ENCODE measurements at places on chromosomes 1 and 21. TPM values are rescaled to one million over a fixed set of nuclear protein-coding genes. Genes with fewer than 3 reads are reported as not detected.
A peak's percentile ranks its signal among the peaks of the same experiment; 100 is the strongest.

DNA sequence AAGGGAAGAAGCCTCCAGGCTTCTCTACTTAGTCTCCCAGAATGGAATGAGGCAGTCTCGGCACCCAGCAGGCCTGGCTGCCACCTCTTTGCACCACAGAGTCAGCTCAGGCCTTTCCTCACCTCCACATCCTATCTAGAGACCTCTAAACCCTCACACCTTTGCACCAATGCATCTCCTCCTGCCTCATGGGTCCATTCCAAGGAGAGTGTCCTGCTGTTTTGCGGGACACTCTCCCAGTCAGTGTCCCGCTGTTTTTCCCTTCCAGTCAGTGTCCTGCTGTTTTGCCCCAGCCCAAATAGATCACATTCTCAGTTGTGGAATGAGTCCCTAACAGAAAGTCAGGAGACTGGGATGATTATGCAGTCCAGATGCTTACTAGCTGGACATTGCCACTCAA lies 185.6 kb upstream of the CAMK1G start:
- no peak overlapping the region for H3K4me3 ChIP-seq
- DNase-seq: no peak
- H3K27ac ChIP-seq: no peak overlapping the region
- peaks cover 24% of the 10 kb centered on the region for H3K27me3 ChIP-seq
- no peaks in the 10 kb centered on the region for H3K36me3 ChIP-seq

The MACO1 gene
- 24.9 TPM for total RNA-seq

GRCh38 chr21:39818557-39818956 lies 48.7 kb upstream of the PCP4 start:
- H3K4me3 ChIP-seq: no peak overlapping the region
- no peak for DNase-seq
- H3K36me3 ChIP-seq: no peaks in the 10 kb centered on the region
- no peak overlapping the region for H3K27ac ChIP-seq
- H3K4me1 ChIP-seq: no peaks in the 10 kb centered on the region
- H3K27me3 ChIP-seq: no peaks in the 10 kb centered on the region

- no peak overlapping the region for H3K4me3 ChIP-seq
- peaks cover 77% of the 10 kb centered on the region for H3K27me3 ChIP-seq
- no peak overlapping the region for H3K27ac ChIP-seq
- H3K4me1 ChIP-seq: peaks cover 2% of the 10 kb centered on the region
- no peak for DNase-seq
- no peaks in the 10 kb centered on the region for H3K36me3 ChIP-seq
Observed at GRCh38 chr1:39895731-39896480, 5.8 kb downstream of the MYCL start.

DNA sequence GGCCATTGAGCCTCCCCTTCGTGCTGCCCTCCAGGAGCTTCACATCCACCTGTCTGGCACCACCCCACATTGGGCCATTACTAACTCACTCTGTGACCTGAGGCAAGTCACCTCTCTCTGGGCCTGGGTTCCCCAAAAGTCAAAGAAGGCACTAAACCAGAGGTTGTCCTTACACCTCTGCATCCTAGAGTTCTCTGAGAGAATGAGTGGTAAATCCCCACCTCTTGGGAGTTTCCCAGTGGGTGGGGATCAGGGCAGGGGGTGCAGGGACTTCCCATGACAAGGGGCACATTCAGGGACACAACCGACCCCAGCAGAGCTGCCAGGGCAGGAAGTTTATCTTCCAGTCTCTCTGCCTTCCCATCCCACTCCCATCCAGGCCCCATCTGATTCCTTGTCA lies 99.7 kb downstream of the EPHB2 start:
- H3K27ac ChIP-seq: no peak overlapping the region
- H3K4me3 ChIP-seq: no peak overlapping the region
- no peaks in the 10 kb centered on the region for H3K27me3 ChIP-seq
- no peaks in the 10 kb centered on the region for H3K36me3 ChIP-seq
- DNase-seq: no peak

DNA sequence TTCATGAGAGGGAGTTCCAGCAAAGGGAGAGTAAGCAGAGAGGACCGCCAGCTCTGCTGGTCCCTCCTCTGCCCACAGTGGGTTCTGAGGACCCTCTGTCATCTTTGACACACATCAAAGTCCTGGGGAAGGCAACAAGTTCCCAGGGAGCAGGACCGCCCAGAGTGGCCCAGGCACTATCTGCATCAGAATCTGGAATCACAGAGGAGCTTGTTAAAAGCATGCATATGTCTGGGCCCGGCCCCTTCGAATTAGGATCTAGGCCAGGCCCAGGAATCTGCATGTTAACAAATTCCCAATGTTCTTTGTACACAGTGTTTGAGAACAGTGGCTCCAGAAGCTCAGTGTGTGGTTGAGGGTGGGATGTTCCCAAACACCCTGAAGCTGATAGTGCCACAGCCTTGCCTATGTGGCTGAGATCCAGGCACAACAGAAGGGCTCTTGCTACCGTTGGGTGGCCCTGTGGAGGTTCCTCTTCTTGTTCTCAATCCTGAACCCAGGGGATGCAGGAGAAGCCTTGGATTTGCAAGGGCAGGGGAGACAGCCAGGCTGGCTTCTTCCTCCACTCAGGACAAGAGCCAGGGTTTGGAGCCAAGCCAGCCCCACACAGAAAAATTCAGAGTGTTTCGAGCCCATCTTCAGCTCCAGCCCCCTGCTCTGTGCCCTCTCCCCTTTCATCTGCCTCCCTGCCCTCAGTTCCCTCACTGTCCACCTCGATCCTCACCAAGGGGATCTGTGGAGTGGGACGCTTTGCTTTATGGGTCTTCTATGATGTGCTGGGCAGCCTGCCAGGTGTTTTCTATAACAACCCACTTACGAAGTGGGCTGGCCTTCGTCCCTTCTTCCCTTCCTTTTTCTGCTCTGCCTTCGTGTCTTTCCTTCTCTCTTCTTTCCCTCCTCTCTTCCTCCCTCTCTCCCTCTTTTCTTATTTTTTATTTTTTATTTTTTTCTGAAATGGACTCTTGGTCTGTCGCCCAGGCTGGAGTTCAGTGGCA lies 129.0 kb upstream of the TMPRSS2 start:
- no peaks in the 10 kb centered on the region for H3K36me3 ChIP-seq
- H3K27ac ChIP-seq: no peak overlapping the region
- peaks cover 22% of the 10 kb centered on the region for H3K27me3 ChIP-seq
- H3K4me3 ChIP-seq: no peak overlapping the region

DNA sequence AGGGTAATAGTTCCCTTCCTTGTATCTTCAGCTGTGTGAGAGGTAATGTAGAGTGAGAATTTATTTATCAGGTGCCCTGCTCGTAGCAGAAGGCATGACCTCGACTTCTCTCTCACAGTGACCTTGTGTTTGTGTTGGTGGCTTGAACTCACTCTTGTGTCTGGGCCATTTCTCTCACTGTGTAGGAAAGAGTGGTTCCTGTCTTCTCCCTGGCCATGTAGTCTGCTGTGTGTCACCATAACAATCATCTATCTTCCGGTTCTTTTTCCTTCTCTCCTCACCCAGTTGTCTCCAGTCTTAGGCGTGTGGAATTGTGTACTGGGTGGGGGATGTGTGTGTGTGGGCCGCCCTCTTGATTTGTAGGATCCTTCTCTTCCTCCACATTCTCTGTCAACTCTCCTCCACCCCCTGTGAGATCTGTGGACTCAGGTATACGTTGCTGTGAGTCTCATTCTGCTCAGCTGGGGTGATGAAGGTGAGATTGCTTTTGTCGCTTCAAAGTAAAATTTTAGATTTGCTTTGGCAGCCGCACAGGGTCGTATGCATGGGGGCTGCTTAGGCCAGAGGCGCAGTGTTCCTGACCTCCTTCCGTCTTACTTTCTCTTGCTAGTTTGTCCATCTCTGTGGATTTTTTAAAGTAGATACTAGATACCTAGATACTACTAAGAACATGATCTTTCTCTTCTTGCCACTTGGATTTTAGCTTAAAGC lies 31.6 kb downstream of the MAPKAPK2 start:
- H3K4me3 ChIP-seq: peak overlapping the region; percentile 4
- peak overlapping the region; percentile 82 for H3K27ac ChIP-seq
- no peaks in the 10 kb centered on the region for H3K27me3 ChIP-seq
- no peak for DNase-seq
- H3K4me1 ChIP-seq: peaks cover 83% of the 10 kb centered on the region

DNA sequence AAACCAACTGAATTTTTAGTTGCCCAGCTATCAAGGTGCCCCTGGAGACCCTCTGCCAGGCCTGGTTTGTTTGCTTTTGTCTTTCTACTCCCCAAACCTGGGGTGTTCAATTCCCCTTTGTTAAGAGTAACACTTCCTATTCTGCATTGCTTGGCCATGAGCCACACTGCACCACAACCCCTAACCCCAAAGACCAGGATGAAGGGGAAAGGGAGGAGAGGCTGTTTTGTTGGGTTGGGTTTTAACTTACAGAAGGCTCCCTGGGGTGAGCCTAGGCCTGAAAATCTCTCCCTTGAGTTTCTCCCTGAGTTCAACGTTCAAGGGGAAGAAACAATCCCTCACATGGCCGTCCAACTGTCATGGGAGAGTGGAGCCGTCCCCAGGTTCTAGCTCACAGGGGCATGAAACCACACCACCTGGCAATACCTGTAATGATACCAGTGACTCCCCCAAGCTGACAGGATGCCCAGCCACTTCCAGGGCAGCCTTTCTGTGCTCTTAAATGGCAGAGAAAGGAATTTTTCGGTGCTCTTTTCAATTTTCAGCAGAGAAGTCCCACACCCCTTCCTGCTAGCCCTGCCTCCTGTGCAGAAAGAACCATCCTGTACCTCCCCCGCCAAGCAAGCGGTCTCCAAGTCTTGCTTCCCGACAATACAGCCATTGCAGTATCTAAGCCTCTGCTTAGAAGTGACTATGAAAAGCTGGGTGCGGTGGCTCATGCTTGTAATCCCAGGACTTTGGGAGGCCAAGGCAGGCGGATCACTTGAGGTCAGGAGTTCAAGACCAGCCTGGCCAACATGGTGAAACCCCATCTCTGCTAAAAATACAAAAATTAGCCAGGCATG lies 14.9 kb downstream of the SLC45A3 start:
- no peak overlapping the region for H3K27ac ChIP-seq
- DNase-seq: no peak
- peaks cover 5% of the 10 kb centered on the region for H3K27me3 ChIP-seq
- H3K36me3 ChIP-seq: no peaks in the 10 kb centered on the region
- H3K4me3 ChIP-seq: no peak overlapping the region
- peaks cover 2% of the 10 kb centered on the region for H3K4me1 ChIP-seq

GRCh38 chr21:41326414-41327080 lies 9.9 kb downstream of the FAM3B start:
- no peak overlapping the region for H3K27ac ChIP-seq
- DNase-seq: no peak
- H3K4me3 ChIP-seq: no peak overlapping the region

- no peaks in the 10 kb centered on the region for H3K36me3 ChIP-seq
- no peak overlapping the region for H3K4me3 ChIP-seq
- H3K27ac ChIP-seq: no peak overlapping the region
- H3K27me3 ChIP-seq: no peaks in the 10 kb centered on the region
Observed at GRCh38 chr1:176876966-176877515, 287.5 kb downstream of the ASTN1 start.

The GJB3 gene
- total RNA-seq: not detected

DNA sequence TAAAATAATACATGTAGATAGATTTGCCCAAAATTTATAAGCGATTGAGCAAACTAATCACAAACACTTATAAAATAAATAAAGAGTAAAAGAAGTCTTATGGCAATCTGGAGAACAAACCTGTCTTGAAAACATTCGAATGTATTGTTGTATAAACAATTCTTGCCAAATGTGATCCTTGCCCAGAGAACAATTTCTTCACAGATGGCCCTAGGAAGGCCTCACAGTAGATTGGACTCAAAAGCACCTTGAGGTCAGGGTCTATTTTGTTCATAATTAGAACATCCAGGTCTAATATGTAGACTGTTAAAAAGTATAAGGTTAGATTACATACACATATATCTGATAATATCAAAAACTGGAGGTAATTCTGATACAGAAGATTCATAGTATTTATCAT lies 202.4 kb downstream of the KCNT2 start:
- DNase-seq: no peak
- no peaks in the 10 kb centered on the region for H3K4me1 ChIP-seq
- no peaks in the 10 kb centered on the region for H3K27me3 ChIP-seq
- H3K4me3 ChIP-seq: no peak overlapping the region

GRCh38 chr1:12851779-12852178 lies 3.3 kb upstream of the HNRNPCL1 start:
- H3K36me3 ChIP-seq: no peaks in the 10 kb centered on the region
- no peak overlapping the region for H3K27ac ChIP-seq
- peaks cover 6% of the 10 kb centered on the region for H3K27me3 ChIP-seq
- H3K4me3 ChIP-seq: no peak overlapping the region

DNA sequence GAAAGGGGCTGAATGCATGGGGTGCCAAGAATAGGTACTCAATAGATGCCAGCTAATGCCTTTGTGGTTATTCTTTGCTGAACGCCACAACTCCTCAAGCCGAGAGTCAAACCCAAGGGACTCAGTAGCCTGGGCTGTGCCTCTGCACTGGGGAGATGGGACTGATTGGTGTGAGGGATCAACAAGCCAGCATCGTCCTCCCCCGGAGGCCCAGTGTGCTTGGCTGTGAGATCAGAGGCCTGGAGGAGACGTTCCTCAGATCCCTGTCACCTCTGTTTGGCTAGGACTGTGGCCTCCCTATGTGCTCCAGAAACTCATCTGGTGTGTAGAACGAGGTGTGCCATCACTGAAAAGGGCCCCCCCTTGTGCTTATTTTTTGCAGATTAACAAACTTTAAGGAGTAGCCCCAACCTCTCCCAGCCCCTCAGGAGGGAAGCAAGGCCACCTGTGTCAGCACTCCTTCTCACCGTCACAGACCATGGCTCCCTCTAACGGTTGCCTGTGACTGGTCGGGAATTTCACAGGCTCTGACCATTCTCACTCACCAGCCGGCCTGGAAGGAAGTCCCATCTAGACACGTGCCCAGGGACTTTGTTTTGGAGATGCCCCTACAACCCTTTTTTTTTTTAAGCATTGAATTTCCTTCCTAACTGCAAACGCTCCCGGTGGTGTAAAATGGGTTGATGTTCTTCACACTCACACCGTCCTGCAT lies 194.0 kb upstream of the VAMP3 start:
- no peak overlapping the region for H3K4me3 ChIP-seq
- H3K27ac ChIP-seq: no peak overlapping the region
- DNase-seq: no peak
- H3K36me3 ChIP-seq: no peaks in the 10 kb centered on the region
- H3K27me3 ChIP-seq: no peaks in the 10 kb centered on the region

The GRIK3 gene
- not detected for total RNA-seq

The TACSTD2 gene
- not detected for total RNA-seq

DNA sequence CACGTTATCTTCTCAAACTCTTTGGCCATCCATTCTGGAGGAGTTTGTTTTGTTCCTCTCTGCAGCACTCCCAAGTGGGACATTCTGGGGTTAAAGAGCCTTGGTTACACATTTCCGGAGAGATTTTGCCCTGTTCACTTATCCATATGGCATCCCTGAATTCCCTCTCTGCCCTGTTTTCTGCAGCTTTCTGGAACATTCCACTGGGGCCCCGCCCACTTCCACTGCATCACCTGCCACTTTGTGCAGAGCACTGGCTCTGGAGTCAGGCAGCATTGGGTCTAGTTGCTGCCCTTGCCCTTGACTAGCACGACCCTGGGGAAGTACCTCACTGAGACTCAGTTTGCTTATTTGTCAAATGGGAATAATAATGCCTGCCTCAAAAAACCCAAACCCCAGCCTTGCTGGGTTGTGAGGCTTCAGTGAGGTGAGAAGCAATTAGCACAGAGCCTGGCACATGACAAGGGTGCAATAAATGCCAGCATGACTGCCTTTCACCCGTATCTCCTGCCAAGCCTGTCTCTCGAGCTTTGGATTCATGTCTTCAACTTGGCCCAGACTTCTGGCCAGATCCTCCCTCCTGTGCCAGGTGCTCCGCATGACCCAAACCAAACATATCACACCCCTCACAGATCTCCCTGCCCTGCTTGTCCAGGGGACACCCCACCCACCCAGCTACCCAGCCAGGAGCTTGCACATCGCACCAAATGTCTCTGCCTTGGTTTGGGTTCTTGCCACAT lies 38.3 kb downstream of the IL6R start:
- H3K4me1 ChIP-seq: peaks cover 60% of the 10 kb centered on the region
- DNase-seq: no peak
- peaks cover 6% of the 10 kb centered on the region for H3K27me3 ChIP-seq
- H3K36me3 ChIP-seq: peaks cover 7% of the 10 kb centered on the region
- no peak overlapping the region for H3K27ac ChIP-seq
- no peak overlapping the region for H3K4me3 ChIP-seq
